ENCODE measurements at places on chromosomes 5 and 9.

GRCh38 chr5:143913008-143913752 lies 101.2 kb downstream of the HMHB1 start:
- no peak for DNase-seq

DNA sequence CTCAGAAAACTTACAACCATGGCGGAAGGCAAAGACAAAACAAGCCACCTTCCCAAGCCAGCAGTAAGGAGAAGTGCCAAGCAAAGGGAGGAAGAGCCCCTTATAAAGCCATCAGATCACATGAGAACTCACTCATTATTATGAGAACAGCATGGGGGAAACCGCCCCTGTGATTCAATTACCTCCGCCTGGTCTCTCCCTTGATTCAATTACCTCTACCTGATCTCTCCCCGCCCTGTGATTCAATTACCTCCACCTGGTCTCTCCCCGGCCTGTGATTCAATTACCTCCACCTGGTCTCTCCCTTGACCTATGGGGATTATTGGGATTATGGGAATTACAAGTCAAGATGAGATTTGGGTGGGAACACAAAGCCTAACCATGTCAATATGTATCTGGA lies 467.3 kb upstream of the FTMT start:
- DNase-seq, result no peak

DNA sequence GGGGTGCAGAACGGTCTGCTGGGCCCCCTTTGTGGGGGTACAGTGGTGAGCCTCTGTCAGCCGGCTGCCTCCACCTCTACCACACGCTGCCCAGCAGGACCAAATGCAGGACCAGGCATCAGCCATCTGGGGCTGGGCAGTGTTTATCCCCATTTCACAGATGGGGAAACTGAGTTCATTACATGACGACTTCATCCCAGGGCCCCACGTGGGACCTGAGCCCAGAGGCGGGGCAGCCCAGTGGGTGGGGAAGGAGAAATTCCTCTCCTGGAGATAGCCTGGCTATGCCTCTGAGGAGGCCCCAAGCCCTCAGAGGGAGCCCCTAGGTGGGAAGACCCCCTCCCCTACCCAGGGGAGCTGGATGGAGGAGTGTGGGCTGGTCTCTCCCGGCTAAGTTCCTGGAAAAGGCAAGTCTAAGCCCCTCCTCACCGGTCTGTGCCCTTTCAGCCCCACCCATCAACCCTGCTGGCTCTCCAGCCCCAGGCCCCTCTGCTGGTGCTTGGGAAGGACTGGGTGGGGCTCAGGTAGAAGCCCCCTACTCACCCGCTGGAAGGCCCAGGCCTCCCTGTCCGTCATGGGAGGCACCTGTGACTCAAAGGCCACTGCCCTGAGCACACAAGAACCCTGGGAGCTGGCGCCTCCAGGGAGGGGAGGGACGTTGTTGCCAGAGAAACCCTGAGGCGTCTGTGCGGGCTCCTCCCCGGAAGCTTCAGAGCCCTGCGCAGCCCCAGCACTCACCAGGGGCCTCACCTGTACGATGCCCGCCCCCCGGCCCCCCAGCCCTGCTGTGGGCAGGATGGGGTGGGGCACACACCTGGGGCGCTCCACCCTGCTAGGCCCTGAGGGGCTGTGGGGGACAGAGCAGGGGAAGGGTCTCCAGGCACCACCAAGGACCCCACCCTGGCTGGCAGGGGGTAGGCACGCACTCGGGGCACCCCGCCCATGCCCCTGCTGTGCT lies 7.4 kb upstream of the CCDC187 start:
- DNase-seq, result no peak

DNA sequence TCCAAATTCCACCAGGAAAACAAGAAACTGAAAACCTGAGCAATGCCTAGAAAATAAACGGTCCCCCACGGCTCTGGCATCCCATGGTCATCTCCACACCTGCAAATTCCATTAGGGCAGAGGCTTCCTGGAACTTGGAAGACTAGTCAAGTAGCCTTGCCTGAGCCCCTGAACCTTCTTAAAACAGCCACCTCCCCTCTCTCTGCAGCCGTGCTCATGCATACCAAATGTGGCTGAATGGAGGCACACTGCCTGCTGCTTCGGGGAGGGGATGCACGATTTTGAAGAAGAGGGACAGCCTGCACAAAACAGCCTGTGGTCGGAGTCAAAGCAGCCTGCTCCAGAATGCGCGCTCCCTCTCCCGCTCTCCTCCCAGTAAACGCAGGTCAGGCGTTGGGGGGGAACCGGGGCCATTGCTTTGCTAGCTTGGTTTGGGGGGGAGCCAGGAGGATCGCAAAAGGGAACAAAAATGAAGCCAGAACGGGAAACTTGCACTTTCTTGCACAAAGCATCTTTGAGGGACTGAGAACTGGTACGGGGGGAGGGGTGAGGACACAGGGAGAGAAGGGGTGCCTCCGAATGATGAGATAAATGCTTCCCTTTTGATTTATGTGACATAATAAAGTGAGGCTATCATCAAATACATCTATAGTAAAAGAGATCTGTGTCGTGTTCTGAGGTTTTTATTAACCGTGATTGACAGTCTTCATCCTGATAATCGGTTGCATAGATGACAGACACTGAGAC lies at the start of gene TRPM3:
Gene TRPM3 (minus strand): TSS at position 347 of the 747 bp plus-strand sequence. CDS start 267 bp downstream, at position 80.
- no peak for DNase-seq

DNA sequence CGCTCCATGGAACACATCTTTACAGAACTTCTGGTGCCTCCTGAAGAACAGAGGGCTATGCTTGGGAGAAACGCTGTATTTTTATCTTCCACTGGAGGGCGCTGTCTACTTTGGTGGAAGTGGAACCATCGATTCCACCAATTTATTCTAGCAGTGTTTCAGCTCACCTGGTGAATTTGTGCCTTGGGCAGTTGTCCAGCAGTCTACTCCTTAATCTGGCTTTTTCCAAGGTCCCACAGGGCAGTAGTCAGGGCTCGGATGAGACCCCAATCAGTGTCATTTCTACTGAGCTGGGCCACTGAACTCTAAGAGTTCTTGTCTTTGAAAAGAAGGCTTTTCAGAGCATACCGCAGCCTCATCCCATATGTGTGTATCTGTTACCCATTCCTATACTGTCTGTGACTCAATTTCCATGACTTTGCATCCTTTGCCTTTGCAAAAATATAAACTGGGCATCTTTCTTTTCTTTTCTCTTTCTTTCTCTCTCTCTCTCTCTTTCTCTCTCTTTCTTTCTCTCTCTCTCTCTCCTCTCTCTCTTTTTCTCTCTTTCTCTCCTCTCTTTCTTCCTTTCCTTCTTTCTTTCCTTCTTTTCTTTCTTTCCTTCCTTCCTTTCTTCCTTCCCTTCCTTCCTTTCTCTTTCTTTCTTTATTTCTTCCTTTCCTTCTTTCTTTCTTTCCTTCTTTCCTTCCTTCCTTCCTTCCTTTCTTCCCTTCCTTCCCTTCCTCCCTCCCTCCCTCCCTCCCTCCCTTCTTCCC lies 138.4 kb upstream of the ZNF618 start:
- peak; percentile 39 for DNase-seq

GRCh38 chr5:10538103-10538788 lies 25.6 kb upstream of the ANKRD33B start:
- DNase-seq, result no peak

DNA sequence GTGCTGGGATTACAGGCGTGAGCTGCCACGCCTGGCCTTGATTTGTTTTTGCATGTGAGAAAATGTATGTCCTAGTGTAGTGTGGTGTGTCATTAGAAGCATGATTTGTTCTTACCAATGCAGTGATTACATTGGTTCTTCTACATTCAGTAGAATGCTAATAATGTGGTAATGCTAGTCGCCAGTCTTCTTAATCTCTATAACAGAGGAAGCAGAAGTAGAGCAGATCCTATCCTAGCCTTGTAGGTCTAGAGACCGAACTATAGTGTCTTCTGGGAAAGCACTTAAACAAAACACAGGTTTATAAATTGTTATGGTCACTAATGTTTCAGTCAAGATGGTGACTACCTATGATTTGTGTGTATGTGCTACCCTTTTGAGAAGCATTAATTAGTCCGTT lies 197.5 kb upstream of the DMRT1 start:
- DNase-seq, result no peak

DNA sequence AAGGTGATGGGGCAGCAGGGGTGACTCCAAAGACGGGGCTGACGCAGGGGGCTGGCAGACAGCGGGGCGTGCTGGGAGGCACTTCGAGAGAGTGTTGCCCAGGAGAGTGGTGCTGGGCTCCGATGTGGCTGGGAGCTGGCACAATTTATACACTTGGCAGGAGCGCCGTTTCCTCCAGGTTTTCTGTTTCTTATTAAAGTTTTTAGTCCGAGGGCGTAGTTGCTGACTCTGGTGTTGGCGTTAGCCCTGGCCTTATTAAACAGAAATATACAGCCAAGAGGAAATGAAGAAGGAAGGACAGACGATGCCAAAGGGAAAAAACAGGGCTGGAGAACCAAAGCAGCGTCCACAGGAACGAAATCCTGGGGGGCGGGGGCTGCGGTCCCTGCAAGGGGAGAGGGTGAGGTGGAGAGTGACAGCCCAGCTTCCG lies 139.6 kb upstream of the PHYKPL start:
- DNase-seq, result no peak

- no peak for DNase-seq
Measured at GRCh38 chr5:3010301-3010952, 258.9 kb upstream of the IRX2 start.

GRCh38 chr5:113242481-113243348 lies 192.1 kb downstream of the TSSK1B start:
- DNase-seq, result no peak

Measured in HAP-1 (cell line).